ENCODE measurements at places on chromosomes 4 and X. TPM values are rescaled to one million over a fixed set of nuclear protein-coding genes. Genes with fewer than 3 reads are reported as not detected.

DNA sequence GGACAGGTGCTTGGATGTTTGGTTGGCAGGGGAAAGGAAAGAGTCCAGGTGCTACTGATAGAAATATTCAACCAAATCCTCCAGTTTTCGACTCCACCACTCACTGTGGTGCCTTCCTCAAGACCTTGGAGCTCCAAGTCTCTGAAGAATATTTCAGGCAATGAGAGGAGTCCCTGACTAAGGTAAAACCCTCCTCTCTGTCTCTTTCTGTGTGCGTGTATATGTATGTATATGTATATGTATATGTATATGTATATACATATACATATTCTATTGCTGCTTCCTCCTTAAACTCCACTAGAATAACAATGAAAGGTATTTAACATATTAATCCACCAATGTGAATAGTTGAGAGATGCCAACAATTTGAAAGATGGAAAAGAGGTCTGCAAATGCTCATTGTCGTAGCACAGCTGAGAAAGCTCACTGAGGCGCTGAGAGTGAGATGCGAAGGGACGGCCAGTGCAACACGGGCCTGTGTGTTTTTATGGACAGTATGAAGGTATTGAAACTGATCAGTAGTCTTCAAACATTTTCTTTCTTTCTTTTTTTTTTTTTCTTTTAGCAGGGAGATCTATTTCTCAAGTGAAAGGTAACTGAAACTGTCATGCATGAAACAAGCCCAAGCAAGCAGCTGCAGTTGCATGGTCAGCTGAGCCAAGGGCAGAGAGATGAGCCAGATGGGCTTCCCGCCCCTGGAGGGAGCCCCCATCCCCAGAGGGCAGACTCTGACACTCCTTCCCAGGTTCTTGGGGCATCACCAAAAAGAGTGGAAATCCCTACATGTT is 41.1 kb upstream of the HS3ST1 start:
- no peaks in the 10 kb centered on the region for H3K27me3 ChIP-seq
- H3K4me1 ChIP-seq = peaks cover 12% of the 10 kb centered on the region
- DNase-seq = no peak
- H3K36me3 ChIP-seq = no peaks in the 10 kb centered on the region
- no peak overlapping the region for H3K27ac ChIP-seq

DNA sequence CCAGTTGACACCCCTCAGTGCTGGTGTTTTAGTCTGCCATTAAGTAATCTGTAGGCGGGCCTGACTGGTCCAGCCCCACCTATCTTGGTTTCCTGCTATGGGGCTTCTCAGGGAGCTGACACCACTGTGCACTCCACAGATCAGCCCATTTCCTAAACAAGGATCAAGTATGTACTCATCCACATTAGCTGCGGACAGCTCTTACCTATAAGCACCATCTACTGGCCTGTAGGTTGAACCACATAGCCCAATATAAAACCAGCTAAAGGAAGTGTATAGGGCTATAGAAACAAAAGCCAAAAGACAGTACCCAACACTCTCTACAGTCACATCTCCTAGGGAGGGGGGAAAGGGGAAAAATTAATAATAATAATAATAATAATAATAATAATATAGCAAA is 353.5 kb upstream of the CXorf51B start:
- no peak for DNase-seq
- no peaks in the 10 kb centered on the region for H3K36me3 ChIP-seq
- no peaks in the 10 kb centered on the region for H3K27me3 ChIP-seq

GRCh38 chr4:148118633-148119032 is 323.6 kb downstream of the NR3C2 start:
- H3K4me3 ChIP-seq = no peak overlapping the region
- no peak overlapping the region for H3K27ac ChIP-seq
- H3K36me3 ChIP-seq = peaks cover 27% of the 10 kb centered on the region
- H3K4me1 ChIP-seq = no peaks in the 10 kb centered on the region
- DNase-seq = no peak

GRCh38 chr4:123104310-123105025 is 182.1 kb upstream of the NUDT6 start:
- H3K27me3 ChIP-seq = no peaks in the 10 kb centered on the region
- DNase-seq = no peak
- no peak overlapping the region for H3K4me3 ChIP-seq
- no peak overlapping the region for H3K27ac ChIP-seq
- H3K36me3 ChIP-seq = no peaks in the 10 kb centered on the region

DNA sequence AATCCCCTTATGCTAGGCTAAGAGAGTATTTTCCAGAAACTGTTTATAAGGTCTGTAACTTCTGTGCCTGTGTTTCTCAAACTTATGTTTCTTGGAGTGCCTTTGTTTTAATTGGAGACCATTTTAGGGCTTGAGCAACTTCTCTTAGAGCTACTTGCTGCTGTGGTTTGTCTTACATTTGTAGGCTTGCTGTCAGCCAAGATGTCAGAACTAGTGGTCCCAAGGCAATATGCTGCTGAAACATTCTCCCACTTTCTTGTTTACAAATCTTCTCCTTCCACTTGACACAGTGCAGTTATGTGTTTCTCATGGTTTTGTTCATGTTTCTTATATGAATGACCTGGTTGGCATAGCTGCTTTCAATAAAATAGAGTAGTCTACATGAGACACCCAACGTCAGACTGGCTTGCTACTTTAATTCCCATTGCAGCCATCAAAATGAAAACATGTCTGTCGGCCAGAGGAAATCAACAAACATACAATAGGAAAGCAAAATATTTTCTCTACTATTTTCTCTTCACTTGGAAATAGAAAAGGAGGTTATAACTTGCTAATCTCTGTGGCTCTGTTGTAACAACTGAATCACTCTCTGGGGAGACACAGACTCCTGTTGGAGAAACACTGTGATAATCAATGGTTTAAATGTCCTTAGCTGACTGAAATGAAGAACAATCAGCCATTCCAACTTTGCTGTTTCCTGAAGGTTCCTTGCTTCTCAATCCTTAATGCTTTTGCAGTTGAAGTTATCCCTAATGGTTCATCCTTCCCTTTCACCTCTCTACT is 426.4 kb downstream of the PDGFC start:
- H3K4me3 ChIP-seq = no peak overlapping the region
- no peak overlapping the region for H3K27ac ChIP-seq
- no peak for DNase-seq
- no peaks in the 10 kb centered on the region for H3K36me3 ChIP-seq
- H3K4me1 ChIP-seq = peaks cover 9% of the 10 kb centered on the region

DNA sequence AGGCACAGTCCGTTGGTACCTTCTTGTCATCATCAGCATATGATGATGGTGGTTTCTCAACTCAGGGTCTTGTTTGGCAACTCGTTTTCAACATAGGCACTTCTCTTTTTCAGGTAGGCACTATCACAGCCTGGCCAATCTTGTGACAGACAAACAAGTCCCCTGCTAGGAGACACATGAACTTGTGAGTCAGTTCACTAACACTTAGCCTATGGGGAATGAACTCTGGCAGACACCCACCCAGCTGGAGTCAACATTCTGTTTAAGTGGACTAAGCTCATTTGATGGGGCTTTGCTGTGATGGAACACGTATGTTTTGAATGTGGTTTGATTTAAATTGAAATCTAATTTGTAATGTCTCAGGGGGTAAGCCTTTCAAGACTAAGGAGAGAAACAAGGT is 100.7 kb upstream of the MAMLD1 start:
- H3K36me3 ChIP-seq = no peaks in the 10 kb centered on the region
- no peaks in the 10 kb centered on the region for H3K27me3 ChIP-seq
- DNase-seq = peak; percentile 18
- no peak overlapping the region for H3K27ac ChIP-seq
- H3K4me3 ChIP-seq = no peak overlapping the region
- no peaks in the 10 kb centered on the region for H3K4me1 ChIP-seq

GRCh38 chr4:55117511-55117910 is 7.9 kb downstream of the KDR start:
- H3K4me1 ChIP-seq = no peaks in the 10 kb centered on the region
- H3K4me3 ChIP-seq = no peak overlapping the region
- DNase-seq = no peak
- no peaks in the 10 kb centered on the region for H3K36me3 ChIP-seq
- peaks cover 31% of the 10 kb centered on the region for H3K27me3 ChIP-seq

The RBMXL3 gene
- total RNA-seq = not detected

The CCNA2 gene
- 22.6 TPM for total RNA-seq

The AADAT gene
- 27.1 TPM for total RNA-seq

DNA sequence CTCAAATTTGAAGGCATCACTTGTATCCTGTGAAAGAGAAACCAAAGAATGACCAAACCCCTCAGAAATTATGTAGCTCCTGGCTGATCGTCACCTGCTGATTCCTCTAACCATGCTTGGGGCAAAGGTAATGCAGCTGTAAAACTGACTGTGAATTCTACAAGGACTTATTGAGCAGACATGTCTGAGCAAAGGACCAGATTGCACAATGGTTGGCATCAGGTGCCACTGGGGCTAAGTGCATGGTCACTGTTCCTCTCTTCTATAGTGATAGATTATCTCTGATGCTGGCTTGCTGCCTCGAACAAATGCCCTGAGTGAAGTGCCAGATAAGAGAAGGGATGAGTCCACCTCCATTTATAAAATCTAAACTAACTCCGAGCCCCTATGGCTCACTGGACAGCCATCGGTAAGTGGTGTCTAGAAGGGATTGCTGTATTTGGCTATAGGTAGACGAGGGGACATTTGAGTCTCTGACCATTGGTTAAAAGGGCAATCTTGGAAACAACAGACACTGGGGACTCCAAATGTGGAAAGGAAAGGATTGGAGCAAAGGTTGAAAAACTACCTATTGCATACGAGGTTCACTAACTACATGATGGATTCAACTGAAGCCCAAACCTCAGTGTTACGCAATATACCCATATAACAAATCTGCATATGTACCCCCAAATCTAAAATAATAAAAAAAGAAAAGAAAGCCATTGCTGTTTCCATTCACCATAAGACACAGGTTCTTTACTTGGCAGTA is 110.7 kb upstream of the IGSF1 start:
- H3K27ac ChIP-seq = no peak overlapping the region
- no peaks in the 10 kb centered on the region for H3K4me1 ChIP-seq
- H3K27me3 ChIP-seq = no peaks in the 10 kb centered on the region
- no peak for DNase-seq
- no peak overlapping the region for H3K4me3 ChIP-seq

DNA sequence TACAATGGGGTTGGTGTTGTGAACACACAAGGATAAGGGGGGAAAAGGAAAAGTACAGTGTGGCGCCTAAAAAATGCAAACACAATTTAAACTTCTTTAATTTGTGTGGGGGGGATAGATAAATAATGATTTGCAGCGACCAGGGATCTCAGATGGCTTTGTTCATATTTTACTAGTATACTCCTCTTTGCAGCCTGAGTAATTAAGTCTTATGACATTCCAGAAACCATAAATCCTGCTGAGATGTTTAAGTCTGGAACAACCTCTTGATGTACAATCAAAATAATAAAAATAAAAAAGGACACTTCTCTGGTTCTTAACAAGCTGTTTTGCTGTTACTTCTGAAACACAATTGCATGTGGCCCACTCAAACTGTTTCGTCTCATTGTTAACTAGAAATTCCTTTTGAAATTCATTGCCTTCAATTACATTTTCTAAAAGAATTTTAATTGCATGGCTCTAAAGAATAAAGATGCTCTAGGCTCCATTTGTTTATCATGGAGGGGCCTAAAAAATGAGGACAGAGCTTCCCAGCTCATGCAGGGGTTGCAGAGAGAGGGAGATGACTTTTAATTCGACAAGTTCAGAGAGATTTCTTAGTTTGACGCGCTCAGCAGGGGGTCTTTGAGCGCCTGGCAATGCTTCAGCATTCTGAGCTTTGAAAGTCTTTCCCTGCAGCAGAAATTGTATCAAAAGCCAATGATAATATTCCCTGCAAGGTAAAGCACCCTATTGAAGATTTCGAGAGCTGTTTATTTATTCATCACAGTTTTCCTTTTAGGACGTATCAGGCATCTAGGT is 892.4 kb upstream of the TENM3 start:
- H3K4me3 ChIP-seq = no peak overlapping the region
- no peaks in the 10 kb centered on the region for H3K27me3 ChIP-seq
- no peak overlapping the region for H3K27ac ChIP-seq

The CFAP47 gene
- total RNA-seq = 3.0 TPM

DNA sequence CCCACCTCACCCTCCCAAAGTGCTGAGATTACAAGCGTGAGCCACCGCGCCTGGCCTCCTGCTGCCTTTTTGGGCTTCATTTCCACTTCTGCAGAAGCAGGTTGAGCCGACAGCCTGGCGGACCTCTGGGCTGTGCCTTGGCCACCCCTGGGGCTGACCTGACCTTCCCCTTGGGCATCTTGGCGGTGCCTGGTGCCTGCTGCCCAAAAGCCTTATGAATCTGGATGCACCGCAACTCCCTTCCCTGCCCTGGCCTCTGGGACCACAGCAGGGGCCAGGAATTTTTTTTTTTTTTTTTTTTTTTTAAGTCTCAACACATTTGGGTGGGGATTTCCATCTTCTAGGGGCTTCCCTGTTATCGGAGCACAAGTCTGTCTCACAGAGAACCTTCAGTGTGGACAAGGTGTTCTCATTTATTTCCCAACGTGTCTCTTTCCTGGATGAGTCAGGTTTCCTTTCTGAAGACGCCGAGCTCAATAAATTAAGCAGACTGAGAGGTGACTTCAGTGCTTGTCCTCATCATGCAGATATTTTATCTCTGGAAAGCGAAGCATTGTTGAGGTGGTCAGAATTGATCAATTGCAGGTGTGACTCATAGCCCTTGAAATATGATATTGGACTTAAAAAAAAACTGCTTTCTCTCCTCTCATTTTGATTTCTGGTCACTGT is 79.7 kb downstream of the SHROOM2 start:
- DNase-seq = no peak
- peak overlapping the region; percentile 94 for H3K27ac ChIP-seq
- peaks cover 3% of the 10 kb centered on the region for H3K36me3 ChIP-seq
- peak overlapping the region; percentile 65 for H3K4me3 ChIP-seq
- H3K27me3 ChIP-seq = no peaks in the 10 kb centered on the region

The MTMR1 gene
- 21.8 TPM for total RNA-seq

- H3K4me3 ChIP-seq = no peak overlapping the region
- peaks cover 9% of the 10 kb centered on the region for H3K4me1 ChIP-seq
- no peak overlapping the region for H3K27ac ChIP-seq
- no peaks in the 10 kb centered on the region for H3K36me3 ChIP-seq
- H3K27me3 ChIP-seq = peaks cover 16% of the 10 kb centered on the region
Measured at GRCh38 chr4:73448448-73449203, 12.6 kb downstream of the AFP start.

The NPFFR2 gene
- 2.1 TPM for total RNA-seq

DNA sequence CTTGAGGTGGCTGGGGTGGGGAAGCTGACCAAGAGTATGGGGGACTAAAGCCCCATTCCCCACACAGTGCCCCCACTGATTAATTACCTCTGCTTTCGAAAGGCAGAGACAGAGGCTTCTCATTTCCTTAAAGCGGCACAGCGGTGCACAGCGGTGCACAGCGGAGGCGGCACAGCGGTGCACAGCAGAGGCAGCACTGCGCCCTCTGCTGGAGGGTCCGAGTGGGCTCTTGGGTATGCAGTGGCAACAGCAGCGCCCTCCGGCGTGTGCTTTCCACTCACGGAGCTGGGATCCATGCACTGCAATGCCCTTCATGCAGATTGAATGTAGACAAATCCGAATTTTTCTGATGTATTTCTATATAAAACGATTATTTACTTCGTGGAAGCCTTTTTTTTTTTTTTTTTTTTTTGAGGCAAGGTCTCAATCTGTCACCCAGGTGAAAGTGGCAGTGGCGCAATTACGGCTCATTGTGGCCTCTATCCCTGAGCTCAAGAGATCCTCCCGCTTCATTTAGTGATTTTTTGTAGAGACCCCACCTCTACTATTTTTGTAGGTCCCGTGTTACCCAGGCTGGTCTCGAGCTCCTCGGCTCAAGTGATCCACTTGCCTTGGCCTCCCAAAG is 19.7 kb upstream of the PRPS2 start:
- no peaks in the 10 kb centered on the region for H3K4me1 ChIP-seq
- no peak overlapping the region for H3K4me3 ChIP-seq
- no peaks in the 10 kb centered on the region for H3K36me3 ChIP-seq
- DNase-seq = no peak

All from type B pancreatic cell (in vitro differentiated cells).